Activated CD4-positive, CD25-positive, alpha-beta regulatory T cell treated with anti-CD3 and anti-CD28 coated beads, Interleukin-2, amount 50 U/mL, for 16 hours (primary cell): ENCODE measurements at places on chromosomes 3 and 15.

DNA sequence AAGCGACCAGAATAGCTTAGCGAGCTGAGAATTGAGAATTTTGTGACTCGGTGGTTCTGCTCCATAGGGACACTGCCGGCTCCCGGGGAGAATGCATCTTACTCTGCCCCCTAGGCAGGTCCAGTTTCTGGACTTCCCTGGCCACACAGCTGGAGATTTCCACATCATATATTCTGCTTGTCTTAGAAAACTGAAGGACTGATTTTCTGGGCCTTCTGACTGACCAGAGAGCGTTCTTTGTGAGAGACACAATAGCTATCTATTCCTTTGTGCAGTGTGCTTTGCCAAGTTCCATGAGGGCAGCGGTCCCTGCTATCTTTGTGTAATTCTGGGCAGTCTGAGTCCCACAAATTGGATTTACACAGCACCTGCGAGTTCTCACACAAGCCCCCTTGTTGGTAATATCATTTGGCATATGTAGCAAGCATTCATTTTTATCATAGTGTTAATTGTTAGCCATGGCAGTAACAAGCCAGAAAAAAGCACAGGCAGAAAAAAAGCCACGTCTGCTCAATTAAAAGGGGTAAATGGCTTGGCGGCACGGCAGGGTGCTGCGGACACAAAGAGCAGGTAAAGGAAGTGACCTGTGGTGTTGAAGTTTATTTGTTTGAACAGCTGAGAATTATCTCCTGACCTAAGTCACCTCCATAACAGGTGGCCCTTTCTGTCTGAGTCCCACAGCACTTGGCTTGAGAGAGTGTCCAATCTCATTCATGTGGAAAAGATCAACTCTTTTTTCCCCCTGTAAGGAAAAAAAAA is 688.7 kb downstream of the TUSC7 start:
- no peak for DNase-seq

DNA sequence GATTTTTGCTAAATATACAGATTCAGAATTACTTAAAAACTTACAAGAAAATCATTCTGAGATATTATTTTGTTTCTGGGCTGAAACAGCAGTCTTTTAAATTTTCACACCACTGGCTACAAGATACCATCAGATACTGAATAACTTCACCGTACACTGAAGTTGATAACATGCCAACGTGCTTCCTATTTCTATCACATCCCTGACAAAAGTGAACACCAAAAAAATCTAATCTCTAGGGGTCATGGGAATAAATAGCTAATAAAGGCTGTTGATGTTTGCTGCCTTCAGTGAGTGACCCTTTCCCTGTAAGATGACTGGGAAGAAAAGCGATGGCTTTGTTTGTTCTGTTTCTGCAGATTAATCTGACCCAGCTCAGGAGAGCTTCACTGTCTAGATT is 120.5 kb downstream of the DUT start:
- no peak for DNase-seq

- no peak for DNase-seq
Measured at GRCh38 chr3:29764603-29765254, 483.9 kb downstream of the RBMS3 start.

DNA sequence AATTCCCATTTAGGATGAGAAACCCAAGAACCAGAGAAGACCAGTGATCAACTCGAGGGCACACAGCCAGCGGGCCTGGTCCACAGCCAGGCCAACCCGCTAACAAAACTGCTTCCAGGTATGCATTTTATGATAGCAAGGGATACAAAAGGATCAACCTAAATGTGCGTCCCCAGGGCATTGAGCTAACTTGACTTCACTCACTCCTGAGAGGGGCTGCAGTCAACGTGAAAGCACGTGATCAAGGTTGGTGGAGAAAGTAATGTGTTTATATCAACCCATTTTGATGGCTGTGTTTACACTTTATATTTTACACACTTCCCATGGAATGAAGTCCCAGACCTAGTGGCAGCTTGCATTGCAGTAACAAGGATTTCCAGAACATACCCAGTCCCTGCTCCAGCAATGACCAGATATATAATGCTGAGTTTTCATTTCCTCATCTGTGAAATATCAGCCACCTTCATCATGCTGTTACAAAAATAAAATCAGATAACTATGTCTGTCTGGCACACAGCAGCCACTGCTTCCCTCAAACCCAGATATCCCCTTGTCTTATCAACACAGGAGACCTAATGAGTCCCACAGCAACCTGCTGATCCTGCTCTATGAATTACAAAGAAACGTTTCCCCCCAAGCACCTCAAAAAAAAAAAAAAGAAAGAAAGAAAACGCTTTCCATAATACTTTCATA is 2.0 kb downstream of the KLHL6 start:
- DNase-seq, result no peak

DNA sequence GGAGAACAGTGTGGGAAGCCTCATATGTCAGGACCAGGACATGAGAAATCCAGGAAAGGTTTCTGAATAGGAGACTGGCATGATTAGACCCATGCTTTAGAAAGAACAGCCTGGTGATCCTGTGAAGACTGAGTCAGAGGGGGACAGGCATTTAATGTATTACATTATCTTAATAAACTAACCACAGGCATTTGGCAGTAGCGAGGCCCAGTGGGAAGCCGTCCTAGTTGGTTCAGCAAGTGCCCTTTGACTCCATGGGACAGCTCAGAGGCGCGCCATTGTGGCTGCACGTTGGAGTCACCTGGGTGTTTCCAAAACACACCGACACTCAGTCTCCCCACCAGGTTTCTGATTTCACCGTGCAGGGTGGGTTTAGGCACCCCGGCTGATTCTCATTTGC is 90.5 kb upstream of the DGKG start:
- no peak for DNase-seq

GRCh38 chr3:78827618-78828017 is 940.2 kb downstream of the ROBO1 start:
- no peak for DNase-seq

- DNase-seq, result no peak
Measured at GRCh38 chr3:156547637-156548036, 7.3 kb downstream of the SSR3 start.

- DNase-seq, result no peak
Measured at GRCh38 chr3:85427467-85427866, 468.7 kb downstream of the CADM2 start.

DNA sequence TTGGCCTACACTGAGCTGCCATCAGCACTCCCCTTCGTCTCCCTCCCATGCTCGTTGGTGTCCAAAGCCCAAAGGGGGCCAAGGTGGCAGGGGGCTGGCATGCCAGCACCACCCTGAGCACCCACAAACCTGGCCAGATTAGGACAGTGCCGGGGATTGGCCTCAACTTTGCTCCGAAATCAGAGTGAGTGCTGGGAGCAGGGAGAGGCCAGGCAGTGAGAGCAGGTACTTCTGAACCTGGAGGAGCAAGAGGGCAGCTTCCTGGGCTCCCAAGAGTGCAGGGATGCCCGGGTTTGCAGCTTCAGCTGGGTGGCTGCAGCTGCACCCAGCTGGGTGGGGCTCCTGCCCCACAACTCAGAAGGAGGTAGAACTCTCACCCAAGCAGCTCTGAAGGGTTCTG is 563.0 kb downstream of the SI start:
- no peak for DNase-seq
